Activated CD8-positive, alpha-beta memory T cell treated with anti-CD3 and anti-CD28 coated beads for 1 hour (primary cell): ENCODE measurements at places on chromosomes 7 and 10.

DNA sequence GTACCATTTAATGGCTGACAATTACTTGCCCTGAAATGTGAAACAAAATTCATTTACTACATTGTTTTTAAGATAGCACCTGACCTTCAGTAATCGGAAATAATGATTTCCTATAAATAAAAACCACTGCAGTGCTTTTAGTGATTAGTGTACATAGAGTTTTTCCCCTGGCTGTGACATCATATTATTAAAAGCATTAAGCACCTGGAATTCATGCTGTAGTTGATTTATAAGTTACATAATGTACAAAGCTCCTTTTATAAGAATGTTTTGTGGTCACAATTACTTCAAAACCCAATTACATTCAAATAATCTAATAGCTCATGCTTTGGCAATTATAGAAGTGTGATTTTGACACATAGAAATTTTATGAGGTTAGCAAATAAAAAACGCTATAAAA is 44.3 kb upstream of the EIF4H start:
- no peak for DNase-seq

DNA sequence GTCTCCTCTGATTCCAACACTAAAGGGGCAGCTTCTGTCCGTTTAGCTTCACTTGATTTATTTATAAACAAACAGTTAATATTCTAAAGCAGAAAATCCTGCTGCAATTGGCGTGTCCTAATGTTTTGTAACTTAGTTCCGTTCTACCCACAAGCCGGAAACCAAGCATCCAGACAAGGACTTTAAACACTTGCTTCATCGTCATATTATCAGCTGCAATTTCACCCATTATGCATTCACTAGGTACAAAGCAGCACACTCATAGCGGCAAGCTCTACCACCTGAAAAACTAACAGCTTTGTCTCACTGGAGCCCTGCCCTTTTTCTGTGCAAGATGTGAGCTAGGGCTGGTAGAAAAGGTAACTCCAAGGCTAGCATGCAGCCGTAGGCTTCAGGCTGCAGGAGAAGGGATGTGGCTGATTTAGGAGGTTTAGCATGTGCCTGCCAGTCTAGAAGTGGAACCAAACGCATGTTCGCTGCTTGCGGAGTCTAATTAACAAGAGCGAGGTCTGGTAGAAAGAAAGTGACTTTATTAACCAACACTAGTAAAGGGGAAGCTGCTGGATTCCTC is 43.7 kb upstream of the BPGM start:
- no peak for DNase-seq

- no peak for DNase-seq
These were observed 404.1 kb upstream of the LRGUK start for GRCh38 chr7:133723044-133723443.

DNA sequence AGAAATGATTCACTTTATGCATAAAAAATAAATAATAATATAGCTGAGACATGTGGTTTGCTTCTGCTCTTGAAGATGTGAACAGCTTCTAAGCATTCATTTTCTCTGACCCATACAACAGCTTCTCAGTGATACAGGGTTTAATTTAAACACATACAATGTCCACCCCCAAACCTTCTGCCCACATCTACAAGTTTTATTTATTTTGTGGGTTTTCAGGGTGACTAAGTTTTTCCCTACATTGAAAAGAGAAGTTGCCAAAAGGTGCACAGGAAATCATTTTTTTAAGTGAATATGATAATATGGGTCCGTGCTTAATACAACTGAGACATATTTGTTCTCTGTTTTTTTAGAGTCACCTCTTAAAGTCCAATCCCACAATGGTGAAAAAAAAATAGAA is 17.2 kb downstream of the INHBA start:
- DNase-seq, result no peak

- no peak for DNase-seq
These were observed 46.8 kb upstream of the SLF2 start for GRCh38 chr10:100866010-100866409.

GRCh38 chr10:62911210-62911963 is 95.2 kb upstream of the EGR2 start:
- no peak for DNase-seq

GRCh38 chr7:71854546-71855397 is 557.4 kb downstream of the CALN1 start:
- DNase-seq, result no peak

- no peak for DNase-seq
These were observed 393.3 kb upstream of the AUTS2 start for GRCh38 chr7:69204943-69205342.

GRCh38 chr10:84406561-84406960 is 78.2 kb downstream of the CCSER2 start:
- no peak for DNase-seq

- no peak for DNase-seq
These were observed 42.7 kb downstream of the VWDE start for GRCh38 chr7:12360948-12361347.

DNA sequence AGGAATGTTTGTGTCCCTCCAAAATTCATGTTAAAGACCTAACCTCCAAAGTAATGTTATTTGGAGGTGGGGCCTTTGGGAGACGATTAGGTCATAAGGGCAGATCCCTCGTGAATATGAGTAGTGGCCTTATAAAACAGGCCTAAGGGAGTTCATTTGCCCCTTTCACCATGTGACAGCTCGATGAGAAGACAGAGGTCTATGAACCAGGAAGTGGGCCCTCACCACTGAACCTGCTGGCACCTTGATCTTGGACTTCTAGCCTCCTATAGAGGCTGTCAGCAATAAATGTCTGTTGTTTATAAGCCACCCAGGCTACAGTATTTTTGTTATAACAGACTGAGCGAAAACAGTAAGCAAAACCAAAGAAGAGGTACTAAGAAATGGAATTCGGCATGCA is 14.1 kb downstream of the NUDCD3 start:
- DNase-seq, result no peak

DNA sequence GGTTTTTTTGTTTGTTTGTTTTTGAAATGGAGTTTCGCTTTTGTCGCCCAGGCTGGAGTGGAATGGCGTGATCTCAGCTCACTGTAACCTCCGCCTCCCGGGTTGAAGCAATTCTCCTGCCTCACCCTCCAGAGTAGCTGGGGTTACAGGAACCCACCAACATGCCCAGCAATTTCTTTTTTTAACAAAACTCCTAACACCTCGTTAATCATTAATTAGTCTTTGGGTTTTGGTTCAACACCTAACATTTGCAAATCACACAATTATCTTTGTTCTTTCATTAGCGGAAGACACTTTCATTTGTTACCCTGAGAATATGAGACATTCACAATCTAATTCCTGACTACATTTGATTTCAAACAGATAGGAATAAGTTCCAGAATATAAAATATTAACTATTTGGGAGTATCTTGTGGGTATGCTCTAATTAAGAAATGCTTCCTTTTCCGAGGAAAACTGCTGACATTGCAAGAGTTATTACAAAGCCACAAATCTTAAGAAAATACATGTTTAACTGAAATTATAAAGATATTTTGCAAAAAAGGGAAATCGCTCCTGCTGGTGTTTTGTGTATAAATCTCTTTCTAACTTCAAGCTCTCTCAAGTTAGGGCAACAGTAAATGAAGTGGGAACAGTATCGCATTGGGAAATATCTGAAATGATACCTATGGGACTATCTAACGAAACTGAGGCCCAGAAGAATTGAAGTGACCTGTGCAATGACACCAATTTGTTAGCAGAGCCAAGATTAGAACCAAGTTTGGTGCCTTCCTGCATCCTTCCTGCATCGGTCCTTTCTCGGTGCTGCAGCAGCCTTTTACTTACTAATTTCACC is 1.2 kb upstream of the LSM8 start:
- DNase-seq, result no peak

DNA sequence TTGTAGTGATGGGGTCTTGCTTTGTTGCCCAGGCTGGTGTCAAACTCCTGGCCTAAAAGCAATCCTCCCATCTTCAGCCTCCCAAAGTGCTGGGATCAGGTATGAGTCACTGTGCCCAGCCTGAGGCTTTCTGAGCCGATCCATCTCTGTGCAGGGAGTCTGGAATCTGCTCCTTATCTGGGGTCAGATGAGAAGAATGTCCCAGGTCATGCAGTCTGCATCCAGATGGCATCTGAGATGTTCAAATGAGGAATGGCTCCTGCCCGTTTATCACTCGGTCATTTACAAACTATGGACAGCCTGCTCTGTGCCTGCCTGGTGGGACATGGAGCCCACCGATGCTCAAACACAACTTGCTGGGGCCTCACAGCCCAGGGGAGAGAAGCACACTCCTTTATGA is 11.1 kb upstream of the SLC18A3 start:
- no peak for DNase-seq

DNA sequence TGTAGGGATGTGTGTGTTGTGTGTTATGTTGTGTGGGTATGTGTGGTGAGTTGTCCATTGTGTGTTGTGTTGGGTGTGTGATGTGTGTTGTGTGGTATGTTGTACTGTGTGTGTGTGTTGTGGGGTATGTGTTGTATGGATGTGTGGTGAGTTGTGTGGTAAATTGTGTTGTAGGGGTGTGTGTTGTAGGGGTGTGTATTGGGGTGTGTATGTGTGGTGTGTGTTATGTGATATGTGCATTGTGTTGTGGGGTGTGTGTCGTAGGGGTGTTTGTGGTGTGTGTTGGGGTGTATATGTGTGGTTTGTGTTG is 97.8 kb upstream of the PODXL start:
- DNase-seq, result no peak

- DNase-seq, result no peak
These were observed 200.9 kb downstream of the CXCL12 start for GRCh38 chr10:44183667-44184632.

DNA sequence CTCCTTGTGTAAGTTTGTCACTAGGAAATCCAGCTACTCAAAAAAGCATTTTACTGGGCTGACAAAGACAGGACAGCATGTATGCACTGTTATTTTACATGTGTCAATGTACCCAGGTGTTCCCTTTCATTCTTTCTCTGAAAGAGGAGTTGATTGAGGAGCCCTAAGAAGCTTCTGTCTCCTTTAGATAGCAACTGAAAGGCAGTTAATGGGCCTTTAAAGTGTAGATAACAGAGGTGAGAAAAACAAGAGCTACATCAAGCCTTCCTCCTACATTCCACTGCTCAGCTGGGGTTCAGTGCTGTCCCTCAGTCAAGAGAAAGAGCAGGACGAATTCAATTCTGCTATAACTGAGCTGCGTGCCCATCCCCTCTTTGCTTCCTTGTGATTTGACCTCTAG is 12.8 kb upstream of the WIPF3 start:
- no peak for DNase-seq

DNA sequence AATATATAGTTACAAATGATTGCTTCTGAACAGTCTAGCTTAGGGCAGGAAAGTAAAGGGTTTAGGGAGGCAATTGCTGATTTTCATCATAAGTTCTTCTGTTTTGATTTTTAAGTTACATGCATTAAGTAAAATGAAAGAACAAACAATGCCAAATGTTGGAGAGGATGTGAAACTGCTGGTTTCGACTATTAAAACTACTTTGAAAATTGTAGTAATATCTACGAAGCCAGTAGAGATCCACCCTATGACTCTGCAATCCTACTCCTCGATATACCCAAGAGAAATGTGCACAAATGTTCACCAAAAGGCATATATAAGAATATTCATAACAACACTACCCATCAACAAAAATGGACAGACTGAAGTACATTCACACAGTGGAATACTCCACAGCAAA is 24.3 kb downstream of the PDZD8 start:
- no peak for DNase-seq

GRCh38 chr10:76786504-76787072 is 851.0 kb downstream of the KCNMA1 start:
- no peak for DNase-seq

DNA sequence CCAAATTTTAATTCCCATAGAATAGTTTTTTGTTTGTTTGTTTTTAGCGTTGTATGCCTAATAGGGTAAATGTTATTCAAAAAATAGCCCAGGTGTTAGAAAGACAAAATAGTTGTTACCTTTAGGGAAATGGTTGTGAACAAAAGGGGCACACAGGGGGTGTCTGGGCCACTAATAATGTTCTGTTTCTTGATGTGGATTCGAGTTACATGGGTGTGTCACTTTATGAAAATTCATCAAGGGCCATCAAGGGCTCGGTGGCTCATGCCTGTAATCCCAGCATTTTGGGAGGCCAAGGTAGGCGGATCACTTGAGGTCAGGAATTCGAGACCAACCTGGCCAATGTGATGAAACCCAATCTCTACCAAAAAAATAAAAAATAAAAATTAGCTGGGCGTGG is 531.8 kb upstream of the C7orf33 start:
- DNase-seq, result no peak

DNA sequence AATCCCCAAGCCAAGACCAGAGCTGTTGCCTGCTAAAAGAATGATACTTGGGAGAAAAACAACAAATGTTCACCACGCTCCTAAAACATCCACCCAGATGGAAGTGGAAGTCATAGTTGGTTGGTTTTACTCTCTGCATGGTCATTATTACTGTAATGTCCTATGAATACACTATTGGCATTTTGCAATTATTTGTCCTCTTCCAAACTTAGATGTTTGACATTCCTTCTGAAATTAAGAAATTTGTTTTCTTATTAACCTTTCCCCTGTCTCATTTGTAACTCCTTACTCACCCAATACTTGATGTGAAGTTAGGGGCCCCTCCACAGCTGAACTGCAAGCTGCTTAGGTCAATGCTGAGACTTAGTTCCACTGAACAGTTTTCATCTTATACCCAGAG is 383.3 kb downstream of the INHBA start:
- DNase-seq, result no peak

DNA sequence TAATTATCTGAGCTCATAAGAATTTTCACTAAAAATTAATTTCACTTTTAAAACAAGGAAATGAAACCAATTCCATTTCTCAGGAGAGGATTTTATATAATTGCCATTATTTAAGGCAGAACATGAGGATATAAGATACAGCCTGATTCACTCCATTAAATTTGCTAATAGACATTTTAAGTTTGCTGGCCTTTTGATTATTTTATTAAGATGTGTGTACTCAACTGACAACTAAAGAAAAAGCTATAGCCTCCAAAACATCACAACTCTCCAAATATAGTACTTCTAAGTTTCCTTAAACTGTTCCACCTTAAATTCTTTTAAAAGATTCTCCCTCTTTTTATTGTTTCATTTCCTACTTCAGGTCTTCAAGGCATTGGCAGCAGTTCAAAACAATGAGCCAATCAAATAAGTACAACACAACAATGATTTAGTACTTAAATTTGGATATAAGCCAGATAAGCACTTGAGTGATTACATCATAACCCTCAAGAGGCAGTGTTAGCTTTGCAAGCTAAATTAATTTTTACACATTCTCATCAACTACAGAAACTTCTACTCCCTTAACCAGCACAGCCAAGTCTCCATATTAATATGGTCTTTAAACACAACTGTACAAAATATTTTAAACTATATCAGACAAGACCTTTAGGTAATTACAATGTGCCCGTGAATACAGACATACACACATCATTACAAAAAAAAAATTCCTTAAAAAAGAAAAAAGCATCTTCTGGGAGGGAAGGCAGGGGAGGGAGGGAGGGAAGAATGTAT is 121.8 kb downstream of the KMT2C start:
- no peak for DNase-seq

- DNase-seq, result no peak
These were observed 13.1 kb downstream of the PHKG1 start for GRCh38 chr7:56079450-56080185.

DNA sequence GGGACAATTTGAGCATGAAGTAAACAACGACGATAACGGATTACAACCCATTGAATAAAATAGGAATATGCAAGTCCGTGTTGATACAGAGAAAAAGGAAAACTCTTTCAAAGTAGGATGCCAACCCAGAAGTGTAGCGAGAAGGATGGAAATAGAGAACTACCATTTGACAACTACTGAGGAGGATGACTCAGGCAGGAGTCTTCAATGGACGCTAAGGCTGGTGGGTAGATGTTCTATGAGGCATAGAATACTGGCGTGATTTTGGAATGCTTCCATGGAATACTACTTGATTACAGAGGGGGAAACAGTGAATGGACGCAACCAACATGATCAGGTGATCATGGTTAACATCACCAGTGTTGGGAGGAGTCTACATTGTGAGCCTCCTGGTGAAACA is 828 bp upstream of the CFAP70 start:
- DNase-seq, result no peak
